ENCODE measurements at places on chromosomes 13 and 19.

- DNase-seq = peak; percentile 77
Observed at GRCh38 chr13:25574437-25575411, 202.9 kb downstream of the ATP8A2 start.

DNA sequence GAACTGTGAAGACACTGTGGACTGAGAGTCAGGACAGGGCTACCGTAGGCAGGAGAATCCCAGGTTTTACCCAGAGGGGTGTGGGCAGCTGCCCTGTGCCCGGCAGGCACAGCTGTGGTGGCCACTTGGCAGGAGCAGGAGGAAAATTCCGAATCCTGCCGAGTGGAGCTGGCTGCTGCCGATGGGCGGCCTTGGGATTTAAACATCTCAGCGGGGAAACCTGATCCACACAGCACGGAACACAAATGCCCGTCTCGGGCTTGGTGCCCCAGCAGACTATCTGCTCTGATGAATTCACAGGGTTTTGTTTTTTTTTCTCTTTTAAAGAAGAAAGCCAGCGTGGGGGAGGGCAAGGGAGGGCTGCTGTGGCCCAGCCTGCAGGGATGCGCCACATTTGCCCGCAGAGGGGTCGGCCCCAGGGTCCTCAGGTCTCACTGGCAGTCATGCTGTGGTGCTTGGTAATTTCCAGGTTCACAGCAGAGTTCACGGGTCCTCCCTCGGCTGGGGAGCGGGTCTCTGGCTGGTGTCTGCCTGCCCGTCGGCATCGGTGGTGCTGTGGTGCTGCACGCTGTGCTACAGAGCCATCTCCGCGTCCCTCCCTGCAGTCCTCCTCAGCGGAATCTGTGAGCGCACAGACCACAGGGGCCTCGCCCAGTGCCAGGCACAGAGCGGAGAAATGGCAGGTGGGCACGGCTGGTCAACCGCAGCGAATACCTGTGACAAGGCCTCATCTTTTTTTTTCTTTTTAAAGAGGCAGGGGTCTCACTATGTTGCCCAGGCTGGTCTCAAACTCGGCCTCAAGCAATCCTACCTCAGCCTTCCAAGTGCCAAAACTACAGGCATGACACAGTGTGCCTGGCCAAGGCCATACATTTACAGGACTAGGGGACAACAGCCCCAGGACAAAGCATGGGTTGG lies 28.1 kb downstream of the MPND start:
- no peak for DNase-seq

GRCh38 chr13:22880741-22881720 lies 299.7 kb upstream of the SGCG start:
- DNase-seq = no peak

- DNase-seq = no peak
Observed at GRCh38 chr13:57946361-57946760, 314.8 kb downstream of the PCDH17 start.

DNA sequence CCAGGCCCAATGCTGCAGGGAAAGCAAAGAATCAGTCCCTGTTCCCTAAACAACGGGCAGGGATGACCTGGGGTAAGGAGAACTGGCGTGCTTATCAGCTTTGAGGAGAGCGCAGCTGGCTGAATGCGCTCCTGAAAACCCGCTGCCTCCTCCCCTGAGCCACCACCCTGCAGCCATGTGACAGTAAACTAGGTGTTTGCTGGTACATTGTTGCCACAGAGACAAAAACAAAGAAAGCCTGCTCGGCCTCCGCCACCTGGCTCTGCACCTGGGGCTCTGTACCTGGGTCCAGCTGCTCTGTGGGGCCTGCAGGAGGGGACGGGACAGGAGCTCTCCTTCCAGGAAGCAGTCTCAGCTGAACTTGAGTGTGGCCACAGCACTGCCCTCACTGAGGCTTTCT lies 21.8 kb downstream of the MCF2L start:
- DNase-seq = no peak

DNA sequence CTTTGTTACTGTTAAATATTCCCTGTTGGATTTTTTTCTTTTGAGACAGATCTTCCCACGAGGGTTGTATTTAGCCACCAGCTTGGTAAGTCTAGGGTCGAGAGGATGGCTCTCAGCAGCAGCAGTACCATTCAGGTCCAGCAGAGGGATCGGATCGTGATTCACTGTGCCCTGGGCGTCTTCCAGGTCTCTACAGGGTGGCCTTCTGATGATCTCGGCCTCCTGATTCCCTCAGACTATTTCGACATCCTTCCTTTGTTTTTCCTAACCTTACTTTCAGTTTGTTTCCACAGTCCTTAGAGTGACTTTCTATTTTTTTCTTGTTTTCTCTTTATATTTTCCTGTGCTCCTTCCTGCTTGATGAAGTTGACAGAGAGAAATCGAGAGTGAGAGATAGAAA lies 1436.9 kb downstream of the UQCRFS1 start:
- peak; percentile 6 for DNase-seq

DNA sequence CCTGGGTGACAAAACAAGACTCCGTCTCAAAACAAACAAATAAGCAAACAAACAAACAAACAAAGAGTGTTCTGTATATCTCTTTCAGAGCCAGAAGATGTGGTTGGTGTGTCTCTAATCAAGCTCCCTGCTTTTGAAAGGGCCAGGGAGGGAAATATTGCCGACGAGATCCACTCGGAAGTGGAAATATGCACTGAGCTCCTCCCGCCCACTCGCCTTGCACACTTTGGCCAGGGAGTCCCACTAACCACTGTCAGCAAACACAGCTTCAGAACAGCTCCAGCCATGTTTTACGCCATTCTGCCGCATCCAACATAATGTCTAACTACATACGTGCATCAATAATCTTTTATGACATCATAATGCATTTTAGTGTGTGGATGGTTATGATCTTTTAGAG lies 155.5 kb upstream of the VSTM2B start:
- no peak for DNase-seq

- DNase-seq = peak; percentile 19
Observed at GRCh38 chr13:41960211-41960636, 685 bp downstream of the VWA8 start.

- peak; percentile 83 for DNase-seq
Observed at GRCh38 chr13:32225481-32225931, 89.7 kb downstream of the ZAR1L start.

GRCh38 chr13:87981416-87981815 lies 310.2 kb downstream of the SLITRK5 start:
- no peak for DNase-seq

GRCh38 chr19:1955171-1956121 lies 14.5 kb downstream of the CSNK1G2 start:
- DNase-seq = no peak

GRCh38 chr19:38044267-38045111 lies 137.5 kb downstream of the SIPA1L3 start:
- peak; percentile 56 for DNase-seq

GRCh38 chr13:113273851-113274590 lies 23.0 kb upstream of the LAMP1 start:
- DNase-seq = peak; percentile 6

- no peak for DNase-seq
Observed at GRCh38 chr13:66407128-66407527, 823.0 kb downstream of the PCDH9 start.

DNA sequence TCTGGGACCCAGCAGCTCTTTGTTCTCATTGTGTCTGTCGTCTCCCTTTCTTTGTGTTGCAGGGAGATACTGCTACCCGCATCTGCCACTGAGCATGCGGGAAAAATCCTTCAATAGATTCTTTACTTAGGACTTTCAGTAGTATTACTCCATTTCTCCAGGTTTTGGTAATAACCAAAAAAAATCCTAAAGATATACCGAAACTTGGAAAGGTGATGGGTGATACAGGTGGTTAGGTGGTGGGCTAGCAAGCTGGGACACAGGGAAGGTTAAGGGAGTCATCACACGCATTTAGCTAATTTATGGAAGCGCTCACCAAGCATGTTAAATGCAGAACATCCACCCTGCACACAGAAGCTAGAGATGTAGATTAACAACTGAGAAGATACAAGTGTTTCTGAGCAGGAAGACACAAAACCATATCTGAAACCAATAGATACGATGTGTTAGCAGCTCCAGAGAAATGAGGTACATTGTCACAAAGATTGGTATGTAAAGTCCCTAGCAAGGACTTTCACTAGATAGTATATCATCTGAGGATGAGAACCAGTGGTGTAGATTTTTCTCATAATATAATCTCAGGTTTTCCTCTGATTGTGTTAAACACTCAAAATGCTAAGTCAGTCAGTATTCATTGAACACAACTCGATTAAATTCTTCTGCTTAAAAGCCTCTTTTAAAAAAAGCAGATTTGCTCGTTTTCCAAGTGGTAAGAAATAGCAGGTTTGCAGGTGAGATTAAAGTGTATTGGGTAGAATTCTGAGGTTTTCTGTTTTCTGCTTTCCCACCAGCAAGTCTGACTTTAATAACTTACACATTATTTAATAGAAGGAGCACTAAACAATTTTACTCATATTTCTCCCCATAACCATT lies 1.2 kb upstream of the SLAIN1 start:
- no peak for DNase-seq

GRCh38 chr19:18833849-18834643 lies 2.3 kb downstream of the UPF1 start:
- DNase-seq = no peak

DNA sequence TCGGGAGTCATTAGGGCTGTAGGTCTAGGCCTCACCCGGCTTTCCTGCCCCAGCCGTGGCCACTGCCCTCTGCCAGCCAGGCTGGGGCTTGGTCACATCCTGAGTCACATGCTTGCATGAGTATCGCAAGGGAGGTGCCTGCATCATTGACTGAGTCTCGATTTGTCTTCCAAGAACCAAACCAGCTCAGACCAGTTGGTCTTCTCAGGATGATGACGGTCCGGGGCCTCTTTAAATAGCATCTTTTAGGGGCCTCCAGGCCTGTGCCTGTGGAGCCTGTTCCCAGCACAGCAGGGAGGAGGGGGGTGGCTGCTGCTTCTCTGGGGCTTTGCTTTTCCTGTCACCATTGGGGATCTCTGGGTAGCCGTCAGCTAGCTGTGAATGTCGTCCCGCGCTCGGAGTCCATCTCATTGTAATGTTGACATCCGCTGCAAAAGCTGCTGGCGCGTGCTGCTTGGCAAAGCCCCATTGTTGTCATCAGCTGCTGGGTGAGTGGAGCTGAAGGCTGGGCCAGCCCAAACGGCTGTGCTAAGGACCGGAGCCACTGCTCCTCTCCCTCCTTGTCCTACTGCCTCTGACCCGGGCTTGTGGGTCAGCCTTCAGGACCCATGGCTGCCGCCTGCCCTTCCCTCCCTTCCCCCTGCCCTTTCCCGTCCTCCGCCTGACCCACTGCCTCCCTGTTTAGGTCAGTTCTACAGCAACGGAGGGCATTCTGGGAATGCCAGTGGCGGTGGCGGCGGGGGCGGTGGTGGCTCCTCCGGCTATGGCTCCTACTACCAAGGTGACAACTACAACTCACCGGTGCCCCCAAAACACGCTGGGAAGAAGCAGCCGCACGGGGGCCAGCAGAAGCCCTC lies 14.3 kb upstream of the QTRT1 start:
- no peak for DNase-seq

DNA sequence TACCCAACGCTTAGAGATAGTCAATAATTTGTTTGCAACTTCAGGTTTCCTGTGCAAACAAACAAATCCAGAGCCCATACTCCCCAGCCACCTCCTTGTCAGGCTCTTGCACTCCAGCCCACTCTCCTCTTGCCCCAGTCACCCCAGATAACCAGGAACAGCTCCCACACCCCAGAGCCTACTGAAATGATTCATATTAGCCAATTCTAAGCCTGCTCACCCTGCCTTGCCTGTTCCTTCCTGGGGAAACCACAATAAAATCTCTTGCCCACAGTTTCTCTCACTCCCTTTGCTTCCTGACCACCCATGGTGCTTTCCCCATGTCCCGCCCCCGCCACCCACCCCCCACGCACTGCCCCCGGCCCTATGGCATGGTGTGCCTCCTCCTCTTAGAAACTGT lies 3.8 kb upstream of the ACTL9 start:
- no peak for DNase-seq

- DNase-seq = no peak
Observed at GRCh38 chr13:78364711-78365110, 238.6 kb downstream of the POU4F1 start.

GRCh38 chr13:93723316-93723715 lies 496.7 kb downstream of the GPC6 start:
- DNase-seq = peak; percentile 23

DNA sequence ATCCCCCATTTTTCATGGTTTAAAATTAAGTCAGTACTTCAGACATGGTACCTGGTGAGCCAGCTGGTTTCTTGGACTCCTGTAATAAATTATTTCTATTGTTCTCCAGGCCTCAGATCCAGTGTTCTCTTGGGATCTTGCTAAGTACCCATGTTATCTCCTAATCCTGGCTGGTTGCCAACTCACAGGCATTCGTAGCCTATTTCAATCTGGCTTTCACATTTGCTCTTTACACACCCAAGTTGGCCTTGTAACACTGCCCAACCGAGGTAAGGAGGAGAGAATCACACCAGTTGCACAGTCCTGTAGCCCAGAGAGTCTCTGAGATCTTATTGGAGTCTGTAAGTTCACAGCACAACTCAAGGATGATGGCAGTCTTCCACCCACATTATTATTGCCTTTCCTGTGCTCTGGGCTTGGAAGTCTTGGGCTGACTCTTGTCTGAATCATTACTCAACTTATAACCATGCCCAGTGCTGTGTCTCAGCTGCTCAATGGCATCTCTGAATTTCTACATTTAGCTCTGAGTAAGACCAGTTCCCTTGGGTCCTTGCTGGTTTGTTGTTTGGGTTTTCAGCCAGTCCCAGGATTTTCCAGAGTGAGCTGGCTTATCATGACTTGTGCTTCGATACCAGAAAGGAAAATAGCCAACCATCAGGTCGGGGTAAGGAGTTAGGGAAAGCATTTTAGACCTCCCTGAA lies 76.6 kb upstream of the KLF12 start:
- peak; percentile 99 for DNase-seq

DNA sequence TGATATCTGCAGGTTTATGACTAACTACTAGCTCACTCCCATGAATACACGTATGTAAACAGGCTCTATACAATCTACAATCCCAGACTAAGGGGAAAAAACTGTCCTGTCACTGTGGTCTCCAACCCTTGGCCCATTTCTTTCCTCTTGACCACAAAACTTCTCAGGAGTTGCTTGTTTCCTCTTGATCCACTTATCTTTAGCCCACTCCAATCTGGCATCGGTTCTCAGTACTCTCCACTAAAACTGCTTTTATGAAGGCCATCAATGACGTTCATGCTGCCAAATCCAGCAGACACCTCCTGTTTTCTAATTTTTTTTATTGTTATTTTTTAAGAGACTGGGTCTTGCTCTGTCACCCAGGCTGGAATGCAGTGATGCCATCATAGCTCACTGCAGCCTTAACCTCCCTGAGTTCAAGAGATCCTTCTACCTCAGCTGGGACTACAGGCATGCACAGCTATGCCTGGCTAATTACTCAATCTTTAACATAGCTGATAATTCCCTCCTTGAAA lies 31.9 kb upstream of the USPL1 start:
- peak; percentile 35 for DNase-seq

DNA sequence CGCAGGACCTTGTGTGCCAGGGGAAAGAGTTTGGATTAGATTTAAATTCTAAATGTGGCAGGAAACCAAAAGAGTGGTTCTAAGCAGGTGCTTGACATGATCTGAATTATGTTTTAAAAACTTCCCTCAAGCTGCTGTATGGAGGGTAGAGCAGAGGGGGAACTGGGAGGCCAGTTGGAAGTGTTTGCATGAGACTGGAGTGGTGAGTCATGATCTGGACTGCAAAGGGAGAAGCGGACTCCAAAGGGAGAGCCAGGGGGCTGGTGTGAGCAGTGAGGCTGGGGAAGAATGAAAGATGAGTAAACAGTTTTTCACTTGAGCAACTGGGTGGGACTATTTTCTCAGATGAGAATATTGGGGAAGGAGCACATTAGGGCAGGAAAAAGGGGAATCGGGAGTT lies 206.1 kb downstream of the DNAJC15 start:
- DNase-seq = peak; percentile 60
